ENCODE measurements at places on chromosomes 12 and 14. TPM values are rescaled to one million over a fixed set of nuclear protein-coding genes. Genes with fewer than 3 reads are reported as not detected.

The HOXC9 gene
- not detected for total RNA-seq

The IL26 gene
- not detected for total RNA-seq

The TMPRSS12 gene
- total RNA-seq: not detected

The NGB gene
- total RNA-seq: not detected

The KRT1 gene
- total RNA-seq: 10.0 TPM

The RNASE3 gene
- not detected for total RNA-seq

The C12orf50 gene
- total RNA-seq: 0.15 TPM

GRCh38 chr12:5921966-5922899, 22.8 kb downstream of the ANO2 start:
- no peak for DNase-seq
- H3K27me3 ChIP-seq: no peaks in the 10 kb centered on the region
- H3K4me1 ChIP-seq: no peaks in the 10 kb centered on the region

DNA sequence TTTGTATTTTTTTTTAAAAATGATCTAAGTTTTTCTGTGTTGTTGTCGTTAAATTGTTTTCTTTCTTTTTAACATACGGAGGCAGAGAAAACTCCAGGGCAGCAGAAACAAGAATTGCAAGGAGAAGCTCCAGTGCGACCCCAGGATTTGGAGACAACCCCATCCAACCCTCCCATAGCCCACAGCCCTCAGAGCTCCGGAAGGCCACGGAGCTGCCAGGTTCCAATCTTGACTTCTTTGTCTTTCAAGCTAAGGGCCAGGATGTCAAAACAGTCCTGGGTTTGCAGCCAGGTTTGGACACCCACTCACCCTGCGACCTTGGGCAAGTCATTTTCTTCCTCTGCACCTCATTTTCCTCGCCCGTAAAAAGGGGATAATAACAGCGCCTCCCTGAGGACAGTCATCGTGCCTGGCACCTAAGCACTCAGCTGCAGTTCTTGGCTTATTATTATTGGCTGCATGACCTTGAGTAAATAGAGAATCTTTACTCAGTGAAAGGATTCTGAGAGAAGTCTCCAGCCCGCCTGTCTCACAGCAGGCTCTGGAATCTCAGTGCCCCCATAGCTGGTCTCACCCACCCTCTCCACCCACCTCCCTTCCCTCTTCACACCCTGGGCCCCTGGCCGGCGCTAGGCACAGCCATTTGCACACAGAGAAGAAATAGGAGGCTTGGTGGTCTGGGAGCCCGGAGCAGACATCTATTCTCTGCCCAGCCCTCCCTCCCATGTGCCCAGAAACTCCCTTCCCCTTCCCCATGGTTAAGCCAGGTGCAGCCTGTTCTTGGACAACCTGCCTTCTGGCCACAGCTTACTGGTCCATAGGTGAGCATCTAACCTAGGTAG, 79.4 kb upstream of the BCL11B start:
- no peak overlapping the region for H3K4me3 ChIP-seq
- peaks cover 41% of the 10 kb centered on the region for H3K27me3 ChIP-seq
- no peak for DNase-seq
- no peaks in the 10 kb centered on the region for H3K36me3 ChIP-seq
- H3K4me1 ChIP-seq: no peaks in the 10 kb centered on the region
- H3K27ac ChIP-seq: no peak overlapping the region

GRCh38 chr14:91154851-91155625, 41.2 kb downstream of the DGLUCY start:
- peaks cover 12% of the 10 kb centered on the region for H3K4me1 ChIP-seq
- no peaks in the 10 kb centered on the region for H3K36me3 ChIP-seq
- H3K4me3 ChIP-seq: no peak overlapping the region
- peak; percentile 33 for DNase-seq

DNA sequence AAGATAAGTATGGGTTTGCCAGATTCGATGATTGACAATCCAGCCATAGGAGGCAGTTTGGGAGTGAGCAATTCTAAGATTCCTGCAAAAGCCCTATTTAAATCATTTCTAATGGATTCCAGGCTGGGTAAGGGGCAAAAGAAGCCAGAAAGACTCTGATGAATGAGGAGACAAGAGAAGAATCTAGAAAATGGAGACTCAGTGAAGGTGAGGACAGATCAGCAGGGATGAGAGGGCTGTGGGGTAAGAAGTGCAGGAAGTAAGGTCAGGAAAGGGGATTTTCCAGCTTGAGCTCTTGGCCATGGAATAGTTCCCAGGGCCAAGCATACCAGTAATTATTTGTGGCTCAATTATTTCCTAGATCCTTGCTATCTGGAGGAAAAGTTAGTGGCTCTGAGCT, 87.3 kb downstream of the TMX1 start:
- no peaks in the 10 kb centered on the region for H3K4me1 ChIP-seq
- no peak overlapping the region for H3K27ac ChIP-seq
- no peak overlapping the region for H3K4me3 ChIP-seq
- H3K36me3 ChIP-seq: no peaks in the 10 kb centered on the region

- no peak overlapping the region for H3K4me3 ChIP-seq
- no peaks in the 10 kb centered on the region for H3K4me1 ChIP-seq
- H3K27me3 ChIP-seq: no peaks in the 10 kb centered on the region
- no peak overlapping the region for H3K27ac ChIP-seq
These were observed 87.5 kb downstream of the FUT8 start for GRCh38 chr14:65500075-65500474.

DNA sequence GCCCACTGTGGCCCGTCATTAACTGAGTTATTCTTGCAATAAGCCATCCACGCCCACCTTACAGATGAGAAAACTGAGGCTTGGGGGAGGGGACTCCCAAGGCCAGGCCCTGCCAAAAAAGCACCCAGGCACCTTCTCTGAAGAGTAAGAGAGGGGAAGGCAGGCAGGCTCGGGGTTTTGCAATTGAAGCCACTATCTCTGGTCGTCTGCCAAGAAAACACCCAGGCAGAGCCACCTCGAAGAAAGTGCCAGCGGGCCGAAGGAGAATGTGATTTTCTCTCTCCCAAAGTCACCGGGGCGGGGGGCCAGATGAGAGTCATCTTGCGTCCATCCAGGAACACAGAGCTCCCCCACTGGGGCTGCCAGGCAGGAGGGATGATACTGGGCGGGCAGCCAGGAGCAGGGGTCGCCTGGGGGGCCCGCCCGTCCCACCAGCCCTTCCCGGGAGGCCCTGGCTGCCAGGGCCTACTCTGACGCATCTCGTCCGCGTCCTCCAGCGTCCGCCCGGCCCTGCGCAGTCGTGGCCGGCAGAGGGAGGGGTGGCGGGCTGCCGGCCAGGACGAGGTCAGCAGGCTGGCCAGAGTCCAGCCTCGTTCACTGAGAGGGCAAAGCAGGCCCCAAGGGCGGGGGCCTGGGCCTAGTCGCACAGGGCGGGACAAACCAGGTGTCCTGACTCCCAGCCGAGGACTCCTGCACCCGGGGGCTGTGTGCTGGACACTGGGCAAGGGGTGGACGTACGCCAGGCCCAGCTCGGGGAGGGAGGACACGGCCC, 74.3 kb downstream of the RFLNA start:
- H3K36me3 ChIP-seq: peaks cover 24% of the 10 kb centered on the region
- no peaks in the 10 kb centered on the region for H3K4me1 ChIP-seq
- DNase-seq: no peak
- H3K27ac ChIP-seq: no peak overlapping the region

DNA sequence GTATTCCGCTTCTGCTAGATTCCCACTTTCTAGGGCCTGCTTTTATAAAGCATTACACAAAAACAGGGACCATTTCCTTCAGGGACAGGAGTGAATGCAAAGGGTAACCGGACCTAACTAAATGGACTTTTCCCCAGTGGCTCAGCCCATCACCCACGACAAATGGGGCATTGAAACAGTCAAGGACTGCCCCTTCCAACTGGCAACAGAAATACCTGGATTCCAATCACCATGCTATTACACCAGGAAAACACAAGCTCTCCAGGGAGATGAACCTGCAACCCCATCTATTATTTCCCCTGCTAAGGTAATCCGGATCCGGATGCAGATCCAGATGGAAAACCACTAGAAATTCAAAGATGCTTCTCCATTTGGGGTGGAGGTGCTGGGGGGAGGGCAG, 1.0 kb downstream of the MPHOSPH9 start:
- H3K27me3 ChIP-seq: no peaks in the 10 kb centered on the region
- H3K36me3 ChIP-seq: peaks cover 10% of the 10 kb centered on the region
- H3K27ac ChIP-seq: no peak overlapping the region
- peak overlapping the region; percentile 84 for H3K4me3 ChIP-seq

- H3K4me3 ChIP-seq: no peak overlapping the region
- no peak overlapping the region for H3K27ac ChIP-seq
- no peaks in the 10 kb centered on the region for H3K27me3 ChIP-seq
- H3K36me3 ChIP-seq: peaks cover 3% of the 10 kb centered on the region
- DNase-seq: no peak
- no peaks in the 10 kb centered on the region for H3K4me1 ChIP-seq
These were observed 182.3 kb downstream of the SYNE2 start for GRCh38 chr14:64035143-64035542.

- no peak overlapping the region for H3K4me3 ChIP-seq
- no peak overlapping the region for H3K27ac ChIP-seq
- DNase-seq: no peak
- no peaks in the 10 kb centered on the region for H3K27me3 ChIP-seq
- H3K36me3 ChIP-seq: no peaks in the 10 kb centered on the region
These were observed 838.3 kb upstream of the NOVA1 start for GRCh38 chr14:27435923-27436670.

DNA sequence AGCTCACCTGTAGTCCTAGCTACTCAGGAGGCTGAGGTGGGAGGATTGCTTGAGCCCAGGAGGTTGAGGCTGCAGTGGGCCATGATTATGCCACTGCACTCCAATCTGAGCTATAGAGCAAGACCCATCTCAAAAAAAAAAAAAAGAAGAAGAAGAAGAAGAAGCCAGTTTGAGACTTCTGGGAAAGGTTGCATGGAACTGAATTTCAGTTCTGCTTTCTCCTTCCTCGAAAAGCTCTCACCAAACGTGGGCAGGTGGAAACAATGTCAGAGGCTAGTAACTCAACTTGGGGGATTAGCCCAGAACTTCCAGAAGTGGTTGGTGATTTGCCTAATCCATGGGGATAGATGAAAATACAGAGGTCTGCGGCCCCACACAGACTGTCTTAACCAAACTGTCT, 18.7 kb downstream of the FLVCR2 start:
- no peaks in the 10 kb centered on the region for H3K36me3 ChIP-seq
- H3K27me3 ChIP-seq: no peaks in the 10 kb centered on the region
- H3K27ac ChIP-seq: no peak overlapping the region
- no peak overlapping the region for H3K4me3 ChIP-seq
- no peak for DNase-seq
- H3K4me1 ChIP-seq: no peaks in the 10 kb centered on the region

DNA sequence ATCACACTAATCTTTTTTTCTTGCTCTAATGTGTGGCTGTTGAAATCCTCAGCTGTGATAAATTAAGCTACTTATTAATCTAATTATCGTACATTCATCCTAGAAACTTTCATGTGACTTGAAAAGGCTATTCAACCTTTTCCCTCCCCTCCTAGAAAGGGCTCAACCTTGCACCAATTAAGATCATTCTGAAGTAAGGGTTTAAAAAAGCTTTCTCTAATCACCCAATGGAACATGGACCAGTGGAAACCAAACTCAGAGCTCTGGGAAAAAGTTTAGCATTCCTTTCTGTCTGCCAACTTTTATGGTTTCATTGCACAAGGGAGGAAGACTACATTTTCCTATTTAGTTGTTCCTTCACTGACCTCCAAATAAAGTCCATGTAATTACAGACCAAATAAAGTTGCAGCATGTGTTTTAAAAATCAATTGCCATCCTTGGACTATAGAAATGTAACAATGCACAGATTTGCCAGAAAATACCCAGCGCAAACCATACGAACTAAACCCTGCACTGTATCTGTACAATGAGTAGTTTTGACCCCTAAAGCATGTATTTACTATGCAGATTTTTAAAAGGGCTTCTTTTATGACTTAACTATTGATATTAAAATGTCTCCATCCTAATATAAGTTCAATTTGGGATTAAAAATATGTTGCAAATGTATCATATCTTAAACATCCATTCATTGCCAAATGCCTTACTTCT, 142.6 kb upstream of the OTX2 start:
- H3K4me3 ChIP-seq: no peak overlapping the region
- no peaks in the 10 kb centered on the region for H3K27me3 ChIP-seq
- no peaks in the 10 kb centered on the region for H3K36me3 ChIP-seq
- no peak for DNase-seq
- no peak overlapping the region for H3K27ac ChIP-seq
- H3K4me1 ChIP-seq: no peaks in the 10 kb centered on the region

GRCh38 chr14:90554341-90554740, 157.5 kb downstream of the CALM1 start:
- no peaks in the 10 kb centered on the region for H3K36me3 ChIP-seq
- H3K27me3 ChIP-seq: peaks cover 9% of the 10 kb centered on the region
- H3K27ac ChIP-seq: no peak overlapping the region
- no peak overlapping the region for H3K4me3 ChIP-seq
- H3K4me1 ChIP-seq: no peaks in the 10 kb centered on the region

GRCh38 chr12:93061473-93062419, 132.7 kb upstream of the EEA1 start:
- H3K4me3 ChIP-seq: no peak overlapping the region
- H3K36me3 ChIP-seq: no peaks in the 10 kb centered on the region
- no peaks in the 10 kb centered on the region for H3K27me3 ChIP-seq
- H3K4me1 ChIP-seq: no peaks in the 10 kb centered on the region
- H3K27ac ChIP-seq: no peak overlapping the region
- DNase-seq: no peak

GRCh38 chr14:96191353-96191752, 13.3 kb upstream of the BDKRB2 start:
- H3K4me1 ChIP-seq: no peaks in the 10 kb centered on the region
- H3K4me3 ChIP-seq: no peak overlapping the region
- H3K27me3 ChIP-seq: no peaks in the 10 kb centered on the region

DNA sequence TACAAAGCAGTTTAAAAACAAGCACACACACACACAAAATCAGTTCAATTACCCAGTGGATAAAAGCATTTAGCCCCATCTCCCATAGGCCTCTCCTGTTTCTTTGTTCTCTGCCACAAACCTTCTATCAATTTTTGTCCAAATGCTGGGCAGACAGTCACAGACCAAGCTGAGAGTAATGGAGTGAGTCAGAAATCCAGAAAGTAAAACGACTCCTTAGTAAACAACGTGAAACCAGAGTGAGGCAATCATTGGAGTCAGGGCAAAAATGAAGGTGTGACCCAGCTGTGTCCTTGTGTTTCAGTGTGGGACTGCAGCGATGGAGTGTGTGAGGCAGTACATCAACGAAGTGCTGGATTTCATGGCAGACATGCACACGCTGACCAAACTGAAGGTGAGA, 102.0 kb downstream of the PRIMA1 start:
- no peak overlapping the region for H3K27ac ChIP-seq
- H3K36me3 ChIP-seq: no peaks in the 10 kb centered on the region
- peaks cover 5% of the 10 kb centered on the region for H3K27me3 ChIP-seq
- no peak overlapping the region for H3K4me3 ChIP-seq

DNA sequence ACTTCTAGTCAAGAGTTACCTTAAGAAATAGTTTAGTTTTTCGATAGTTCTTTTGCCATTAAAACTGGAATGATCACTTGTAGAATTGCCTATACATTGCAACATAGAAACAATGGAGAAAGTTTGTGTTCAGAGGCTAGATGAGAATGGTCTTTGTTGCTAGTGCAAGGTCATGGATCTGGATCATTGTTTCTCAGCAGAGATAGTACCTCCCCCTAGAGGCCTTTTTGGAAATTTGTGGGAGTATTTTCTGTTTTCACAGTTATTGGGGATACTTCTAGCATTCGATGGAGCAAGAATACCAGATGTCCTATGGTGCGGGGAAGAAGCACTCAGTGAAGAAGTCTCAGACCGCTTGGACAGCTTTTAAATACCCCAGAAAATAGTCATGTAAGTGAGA, 138.8 kb upstream of the HMGA2 start:
- no peaks in the 10 kb centered on the region for H3K36me3 ChIP-seq
- no peak overlapping the region for H3K27ac ChIP-seq
- no peak overlapping the region for H3K4me3 ChIP-seq
- H3K27me3 ChIP-seq: no peaks in the 10 kb centered on the region

GRCh38 chr12:64729909-64730587, 29.2 kb downstream of the GNS start:
- H3K27ac ChIP-seq: peak overlapping the region; percentile 91
- no peak overlapping the region for H3K4me3 ChIP-seq
- DNase-seq: no peak
- no peaks in the 10 kb centered on the region for H3K27me3 ChIP-seq
